ENCODE measurements at places on chromosomes 7 and 10. TPM values are rescaled to one million over a fixed set of nuclear protein-coding genes. Genes with fewer than 3 reads are reported as not detected.

Gene SUGCT
- total RNA-seq = 9.8 TPM

Gene CEP41
- 4.3 TPM for total RNA-seq

DNA sequence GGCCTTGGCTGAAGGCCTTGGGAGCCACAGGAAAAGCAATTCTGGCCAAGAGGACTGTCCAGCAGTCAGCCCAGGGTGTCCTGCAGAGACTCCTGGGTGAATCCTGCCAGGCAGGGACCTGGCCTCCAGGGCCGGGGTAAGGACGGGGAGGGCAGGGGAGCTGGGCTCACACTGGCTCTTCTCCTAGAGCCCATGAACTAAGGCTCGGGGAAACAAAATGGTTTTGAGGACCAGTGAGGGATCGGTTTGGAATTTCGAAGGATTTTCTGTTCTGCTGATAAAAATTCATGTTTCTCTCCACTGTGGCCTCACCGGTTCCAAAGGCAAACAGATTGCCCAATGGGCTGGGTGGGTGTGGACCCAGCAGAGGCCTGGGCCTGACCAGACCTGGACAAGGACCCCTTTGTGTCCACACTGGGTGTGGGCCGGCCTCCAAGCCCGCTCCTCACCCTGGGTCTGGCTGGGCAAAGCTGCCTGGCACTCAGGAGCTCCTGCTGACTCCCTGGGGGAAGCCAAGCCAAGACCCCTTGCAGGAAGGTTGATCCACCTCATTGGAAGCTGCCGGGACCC is 27.3 kb downstream of the FAM20C start:
- H3K4me1 ChIP-seq = peaks cover under 1% of the 10 kb centered on the region
- no peak overlapping the region for H3K27ac ChIP-seq
- peaks cover 10% of the 10 kb centered on the region for H3K36me3 ChIP-seq
- no peak overlapping the region for H3K4me3 ChIP-seq
- no peaks in the 10 kb centered on the region for H3K27me3 ChIP-seq
- no peak for DNase-seq

GRCh38 chr10:24664991-24665390 is 58.7 kb downstream of the ARHGAP21 start:
- DNase-seq = no peak
- no peak overlapping the region for H3K27ac ChIP-seq
- no peaks in the 10 kb centered on the region for H3K27me3 ChIP-seq

GRCh38 chr10:75462865-75463264 is 31.4 kb downstream of the LRMDA start:
- H3K36me3 ChIP-seq = no peaks in the 10 kb centered on the region
- DNase-seq = no peak
- H3K4me3 ChIP-seq = no peak overlapping the region
- H3K27ac ChIP-seq = no peak overlapping the region

DNA sequence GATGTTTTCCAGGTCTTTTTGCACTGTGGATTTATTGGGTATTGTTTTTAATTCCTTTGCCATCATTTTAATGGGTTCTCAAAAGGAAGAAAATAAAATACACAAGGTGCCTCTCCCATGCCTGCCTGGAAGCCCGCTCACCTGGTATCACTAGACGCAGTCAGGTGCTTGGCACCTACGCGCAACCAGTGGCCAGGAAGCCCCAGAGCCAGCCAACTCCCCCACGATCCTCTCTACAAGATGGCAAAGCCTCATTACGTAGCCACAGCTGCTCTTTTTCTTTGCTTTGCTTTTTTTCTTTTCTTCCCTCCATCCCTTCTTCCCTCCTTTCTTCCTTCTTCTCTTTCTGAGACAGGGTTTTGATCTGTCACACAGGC is 34.3 kb downstream of the BAIAP2L1 start:
- H3K27me3 ChIP-seq = no peaks in the 10 kb centered on the region
- DNase-seq = no peak
- no peaks in the 10 kb centered on the region for H3K4me1 ChIP-seq
- no peak overlapping the region for H3K27ac ChIP-seq
- no peaks in the 10 kb centered on the region for H3K36me3 ChIP-seq
- H3K4me3 ChIP-seq = no peak overlapping the region

Measured in ascending aorta (tissue), 2 donors.